ENCODE measurements at places on chromosomes 2 and 18. TPM values are rescaled to one million over a fixed set of nuclear protein-coding genes. Genes with fewer than 3 reads are reported as not detected.

The UGGT1 gene
- total RNA-seq: 43.0 TPM

- DNase-seq: no peak
Observed at GRCh38 chr18:48024009-48024512, 93.6 kb upstream of the SMAD2 start.

The EML4 gene
- total RNA-seq: 33.9 TPM

GRCh38 chr2:72993147-72993932 is 76.0 kb downstream of the EMX1 start:
- peak; percentile 49 for DNase-seq

DNA sequence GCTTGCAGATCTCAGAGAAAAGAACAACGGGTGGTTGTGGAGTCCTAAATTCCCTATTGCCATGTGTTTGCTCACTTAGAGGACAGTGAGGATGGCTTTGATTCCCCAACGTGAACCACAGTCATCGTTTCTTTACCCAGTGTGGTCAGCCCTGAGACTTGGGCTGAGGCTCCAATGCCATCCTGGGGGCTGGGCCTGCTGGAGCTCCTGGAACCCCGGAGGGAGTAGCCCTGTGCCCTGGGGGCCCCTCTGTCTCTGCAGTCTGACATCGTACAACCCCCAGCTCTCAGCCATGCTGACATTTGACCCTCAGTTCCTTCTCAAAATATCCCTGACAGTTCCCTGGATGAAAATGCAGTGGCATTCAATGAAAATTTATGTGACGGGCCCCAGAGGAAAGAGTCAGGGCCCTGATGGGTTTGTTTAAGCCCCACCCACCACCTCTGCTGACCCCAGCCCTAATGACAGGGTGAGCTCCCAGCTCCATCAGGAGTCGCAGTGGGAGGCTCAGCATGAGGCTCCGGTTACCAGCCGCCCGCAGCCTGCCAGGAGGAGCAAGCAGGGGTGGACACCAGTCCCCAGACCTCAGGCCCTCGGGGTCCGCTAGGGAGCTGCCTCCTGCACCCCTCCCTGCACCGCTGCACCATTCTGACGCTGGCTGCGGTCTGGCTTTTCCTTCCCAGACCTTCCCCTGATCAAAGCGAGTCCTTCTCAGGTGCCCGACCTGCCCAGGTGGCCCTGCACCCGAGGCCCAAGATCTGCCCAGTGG is 120.9 kb downstream of the TWIST2 start:
- DNase-seq: peak; percentile 72

DNA sequence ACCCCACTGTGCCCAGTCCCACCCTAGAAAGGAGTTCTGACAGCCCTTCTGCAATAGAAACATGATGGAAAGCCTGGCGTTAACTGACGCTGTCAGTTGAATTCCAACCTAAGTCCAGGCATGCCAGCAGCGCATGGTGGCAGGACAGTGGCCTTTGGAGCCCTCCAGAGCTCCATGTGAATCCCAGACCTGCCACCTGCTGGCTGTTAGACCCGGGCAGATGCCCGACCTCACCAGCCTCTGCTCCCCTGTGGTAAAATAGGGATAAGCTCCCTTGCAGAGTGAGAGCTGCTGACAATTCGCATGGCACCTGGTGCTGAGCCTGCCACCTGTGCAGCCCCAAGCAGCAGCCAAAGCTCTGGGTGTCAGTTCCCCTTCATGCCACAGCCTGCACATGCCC is 138.6 kb downstream of the LOXHD1 start:
- no peak for DNase-seq

DNA sequence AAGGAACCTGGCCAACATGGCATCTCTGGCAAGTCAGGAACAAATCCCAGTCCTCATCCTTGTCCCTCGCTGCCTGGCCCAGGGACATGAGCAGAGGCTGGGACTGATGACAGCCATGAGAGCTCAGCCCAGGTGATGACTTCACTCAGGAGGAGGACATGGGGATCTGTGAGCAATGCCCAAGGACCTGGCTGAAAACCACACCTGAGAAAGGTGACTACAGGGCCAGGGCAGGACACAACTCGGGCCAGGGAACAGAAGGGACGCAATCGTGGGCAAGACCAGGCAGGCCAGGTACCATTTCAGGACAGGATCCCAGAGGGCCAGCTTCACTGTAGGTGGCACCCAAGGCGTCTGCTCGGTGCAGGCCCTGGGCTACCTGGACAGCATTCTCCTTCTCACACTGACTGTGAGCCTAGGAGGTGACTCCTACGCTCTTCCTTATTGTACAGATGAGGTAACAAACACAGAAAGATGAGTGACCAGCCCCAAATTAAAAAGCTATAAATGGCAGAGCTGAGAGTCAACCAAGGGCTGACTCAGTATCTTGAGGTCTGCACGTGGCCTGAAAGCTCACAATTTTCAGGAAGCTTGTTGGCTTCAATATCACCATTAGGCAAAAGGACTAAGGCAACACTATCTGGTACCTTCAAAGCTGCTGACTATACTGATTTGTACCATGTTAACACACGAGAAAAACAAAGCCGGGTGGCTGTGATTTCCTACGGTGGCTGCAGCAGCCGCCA is 141.1 kb downstream of the EIPR1 start:
- DNase-seq: no peak

GRCh38 chr2:197121255-197121654 is 189.3 kb downstream of the ANKRD44 start:
- DNase-seq: no peak

The POTEJ gene
- total RNA-seq: not detected

The NEU4 gene
- total RNA-seq: not detected

- DNase-seq: peak; percentile 78
Observed at GRCh38 chr18:48862132-48862531, 88.6 kb downstream of the SMAD7 start.

- DNase-seq: peak; percentile 85
Observed at GRCh38 chr2:26561918-26562810, 79.0 kb downstream of the CIB4 start.

DNA sequence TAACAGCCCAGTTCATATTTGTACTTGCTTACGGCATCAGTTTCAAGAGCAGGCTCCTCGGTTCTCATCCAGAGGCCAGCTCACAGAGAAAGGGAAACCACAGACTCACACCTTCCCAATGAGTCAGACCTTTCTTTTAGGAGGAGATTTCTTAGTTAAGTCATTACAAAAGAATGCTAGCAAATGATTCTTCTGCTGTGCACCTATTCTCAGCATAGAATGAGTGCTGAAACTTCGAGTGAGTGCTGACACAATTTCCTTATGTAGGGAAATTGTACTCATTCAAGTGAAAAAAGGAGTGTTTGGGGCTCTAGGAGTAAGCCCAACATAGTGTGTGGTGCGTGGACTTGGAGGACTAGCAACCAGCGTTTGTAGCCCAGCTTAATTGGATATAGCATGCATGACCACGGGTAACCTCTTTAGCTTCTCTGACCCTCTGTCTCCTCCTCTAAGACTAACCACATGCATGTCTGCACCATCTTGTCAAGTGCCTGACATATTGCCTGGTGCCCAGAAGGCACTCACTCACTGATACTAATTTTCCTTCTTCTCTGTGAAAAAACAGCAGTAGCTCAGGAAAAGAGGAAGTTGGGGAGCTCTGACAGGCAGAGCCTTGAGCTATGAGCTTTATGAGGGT is 87.0 kb downstream of the ALPK2 start:
- DNase-seq: no peak

The LIMS4 gene
- total RNA-seq: 8.2 TPM

The ADGRF3 gene
- not detected for total RNA-seq

GRCh38 chr2:34652636-34653035 is 1053.5 kb upstream of the FAM98A start:
- no peak for DNase-seq

GRCh38 chr2:50723286-50723938 is 308.5 kb downstream of the NRXN1 start:
- no peak for DNase-seq

GRCh38 chr18:23307567-23308295 is 145.4 kb upstream of the RIOK3 start:
- no peak for DNase-seq

DNA sequence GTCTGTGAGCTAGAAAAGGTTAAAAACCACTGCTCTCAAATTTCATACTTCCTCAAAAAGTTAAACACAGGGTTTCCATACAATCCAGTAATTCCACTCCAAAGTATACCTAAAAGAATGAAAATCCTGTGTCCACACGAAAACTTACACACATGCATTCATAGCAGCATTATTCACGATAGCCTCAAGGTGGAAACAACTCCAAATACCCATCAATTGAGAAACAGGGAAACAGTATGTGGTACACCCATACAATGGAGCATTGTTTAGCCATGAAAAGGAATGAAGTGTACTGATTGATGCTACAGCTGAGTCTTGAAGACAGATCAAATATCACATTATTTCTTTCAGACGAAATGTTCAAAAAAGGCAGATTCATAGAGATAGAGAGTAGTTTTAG is 36.7 kb downstream of the UXS1 start:
- no peak for DNase-seq

GRCh38 chr2:195486987-195487644 is 169.9 kb upstream of the SLC39A10 start:
- no peak for DNase-seq

DNA sequence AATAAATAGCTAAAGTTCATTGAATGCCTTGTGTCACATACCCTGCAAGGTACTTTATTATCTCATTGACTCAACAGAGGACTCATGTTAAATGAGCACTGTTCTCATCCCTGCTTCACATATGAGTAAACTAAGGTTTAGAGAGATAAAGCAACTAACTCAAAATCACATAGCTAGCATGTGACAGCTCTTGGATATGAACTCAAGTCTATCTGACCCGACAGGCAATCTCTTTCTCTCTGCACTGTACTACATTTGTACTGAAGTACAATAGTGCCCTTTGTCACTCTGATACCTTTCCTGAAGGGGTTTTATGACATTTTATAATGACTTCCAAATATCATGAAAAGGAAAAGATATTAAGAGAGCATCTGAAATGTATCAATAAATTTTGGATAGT is 297.5 kb upstream of the UBE2E3 start:
- no peak for DNase-seq

GRCh38 chr18:39627936-39628335 is 2062.3 kb upstream of the CELF4 start:
- DNase-seq: no peak

DNA sequence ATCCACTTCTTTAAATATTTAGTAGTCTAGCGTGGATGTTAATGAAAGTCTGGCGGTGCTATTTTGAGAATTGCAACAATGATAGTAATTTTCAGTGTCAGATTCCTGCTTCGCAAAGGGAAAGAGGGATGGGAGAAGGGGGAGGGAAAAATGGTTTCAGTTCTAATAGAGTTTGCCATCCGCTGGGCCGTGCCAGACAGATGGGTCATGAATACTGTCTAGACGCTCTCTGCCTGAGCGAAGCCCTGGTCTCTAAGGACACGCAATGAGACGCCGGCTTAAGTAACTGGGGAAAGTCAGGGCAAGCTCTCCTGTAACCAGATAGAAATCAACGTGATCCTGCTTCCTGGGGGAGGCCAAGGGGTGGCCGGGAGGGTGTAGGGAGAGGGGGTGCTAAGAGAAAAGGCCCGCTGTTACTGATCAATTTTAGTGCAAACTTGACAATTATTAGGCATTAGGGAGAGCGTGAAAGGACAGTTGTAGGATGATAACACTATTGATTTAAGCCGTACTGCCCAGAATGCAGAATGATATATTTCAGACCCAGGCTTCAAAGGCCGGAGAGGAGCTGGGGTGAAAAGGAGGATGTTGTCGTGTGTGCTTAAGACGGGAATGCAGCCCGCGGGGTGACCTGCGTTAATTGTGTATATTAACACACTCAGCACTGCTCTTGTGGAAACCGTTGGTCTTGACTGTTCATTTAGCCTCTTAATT is 229.2 kb downstream of the LDLRAD4 start:
- DNase-seq: peak; percentile 93

The SELENOI gene
- total RNA-seq: 12.2 TPM

The SMAD2 gene
- total RNA-seq: 103 TPM

The PFN4 gene
- 1.0 TPM for total RNA-seq

The SP5 gene
- 0.28 TPM for total RNA-seq

DNA sequence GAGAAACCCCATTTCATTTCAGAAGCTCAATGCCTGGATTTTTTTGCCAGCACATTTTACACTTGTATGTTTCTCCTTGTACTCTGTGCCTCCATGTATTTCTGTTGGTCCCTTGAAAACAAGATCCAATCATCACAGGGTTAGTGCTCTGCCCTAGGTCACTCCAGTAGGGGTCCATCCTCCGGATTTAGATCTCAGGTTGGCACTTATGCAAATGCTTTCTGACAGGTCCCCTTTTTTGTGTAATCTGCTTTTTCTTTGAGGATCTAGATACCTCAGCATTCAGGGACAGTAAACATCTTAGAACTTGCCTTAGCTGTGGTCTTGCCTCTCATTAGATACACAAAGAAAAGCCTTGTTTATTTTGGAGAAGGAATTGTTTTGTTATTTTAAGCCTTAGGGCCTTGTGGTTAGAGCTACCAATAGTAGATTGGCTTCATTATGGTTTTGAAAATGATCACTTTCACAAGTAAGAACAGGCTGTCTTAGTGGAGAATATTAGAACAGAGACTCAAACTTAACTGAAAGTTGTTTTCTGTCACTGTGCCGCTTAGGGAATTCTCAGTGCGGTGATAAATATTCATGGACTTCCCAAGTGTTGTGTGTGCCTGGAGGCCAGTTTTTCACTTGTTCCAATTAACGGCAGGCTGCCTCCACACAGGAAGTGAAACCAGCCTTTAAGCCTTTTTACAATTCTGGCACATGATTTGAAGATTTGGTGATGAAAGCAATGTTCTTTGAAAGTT is 7.8 kb downstream of the MERTK start:
- DNase-seq: no peak

The KCNK3 gene
- total RNA-seq: 24.4 TPM

DNA sequence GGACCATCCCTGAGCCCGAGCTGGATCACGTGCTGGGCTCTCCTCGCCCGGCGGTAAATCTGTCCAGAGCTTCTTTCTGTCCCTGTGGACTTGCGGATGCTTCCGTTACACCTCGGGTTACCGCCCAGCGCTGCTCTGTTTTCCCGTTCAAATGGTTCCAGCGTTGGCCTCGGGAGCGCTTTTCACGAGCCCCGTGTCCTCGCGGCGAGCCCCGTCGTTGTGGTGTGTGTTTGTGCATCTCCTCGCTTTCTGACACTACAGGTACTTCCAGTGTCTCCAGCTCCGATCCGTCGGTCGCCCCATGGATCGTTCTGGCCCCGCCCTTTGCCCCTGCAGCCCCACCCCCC is 77.4 kb downstream of the RTP5 start:
- no peak for DNase-seq

DNA sequence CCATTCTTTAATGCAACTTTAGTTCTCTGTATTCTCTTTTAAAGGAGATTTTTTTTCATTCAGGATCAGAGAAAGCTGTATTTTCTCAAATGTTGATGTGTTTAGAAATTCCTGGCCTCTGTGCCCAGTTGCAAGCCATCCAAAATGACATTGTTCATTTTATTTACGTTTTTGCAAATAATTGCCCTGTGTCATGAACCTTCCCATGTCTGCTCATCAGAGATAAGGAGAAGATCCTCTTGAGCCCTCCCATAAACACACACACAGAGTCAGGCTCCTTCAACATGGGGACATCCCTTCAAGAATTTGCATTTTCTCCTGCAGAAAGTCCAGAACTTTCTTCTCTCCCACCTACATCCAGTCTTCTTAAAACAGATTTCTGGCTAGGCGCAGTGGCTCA is 258.8 kb downstream of the GBX2 start:
- DNase-seq: no peak

GRCh38 chr2:157842106-157842879 is 33.8 kb downstream of the ACVR1 start:
- no peak for DNase-seq
